ENCODE measurements at places on chromosomes 2 and 18. TPM values are rescaled to one million over a fixed set of nuclear protein-coding genes. Genes with fewer than 3 reads are reported as not detected.
A peak's percentile ranks its signal among the peaks of the same experiment; 100 is the strongest.

NEURL3 gene
- total RNA-seq, result not detected

HMSD gene
- total RNA-seq, result 3.0 TPM

TRIM54 gene
- total RNA-seq, result 3.4 TPM

- H3K4me1 ChIP-seq, result peaks cover 23% of the 10 kb centered on the region
- peaks cover 3% of the 10 kb centered on the region for H3K36me3 ChIP-seq
- no peak overlapping the region for H3K4me3 ChIP-seq
- DNase-seq, result no peak
Observed at GRCh38 chr2:48448274-48449061, 81.5 kb upstream of the STON1 start.

DNA sequence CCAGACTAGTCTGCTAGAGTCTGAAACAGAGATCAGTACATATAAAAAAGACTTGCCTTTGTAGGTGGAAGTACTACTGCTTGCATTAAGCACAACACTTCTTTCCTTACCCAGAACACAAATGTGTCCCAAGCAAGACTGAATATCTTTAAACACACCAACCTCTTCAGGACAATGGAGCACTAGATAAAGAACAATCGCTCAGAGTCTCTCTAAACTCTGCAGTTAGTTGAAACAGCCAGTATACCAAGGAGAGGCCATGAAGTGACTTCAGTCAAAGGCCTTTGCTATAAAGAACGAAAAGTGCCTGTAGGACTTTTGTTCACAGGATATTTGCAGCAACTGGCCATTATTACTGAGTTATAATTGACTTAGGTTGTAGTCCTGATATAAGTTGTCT, 9.9 kb upstream of the B4GALT6 start:
- 0 out of 2 replicates have a peak overlapping the region, but pooled peaks have one; percentile 48 for H3K27ac ChIP-seq
- peaks cover 23% of the 10 kb centered on the region for H3K4me1 ChIP-seq

- H3K4me3 ChIP-seq, result no peak overlapping the region
- H3K4me1 ChIP-seq, result peaks cover 55% of the 10 kb centered on the region
- no peak for DNase-seq
- no peaks in the 10 kb centered on the region for H3K27me3 ChIP-seq
- H3K27ac ChIP-seq, result peak overlapping the region; percentile 83
Observed at GRCh38 chr18:51655327-51655698, 457.8 kb upstream of the MEX3C start.

DOK1 gene
- 15.3 TPM for total RNA-seq

- peaks cover 46% of the 10 kb centered on the region for H3K4me1 ChIP-seq
- H3K4me3 ChIP-seq, result peak overlapping the region; percentile 71
- DNase-seq, result peak; percentile 19
- H3K36me3 ChIP-seq, result peaks cover 2% of the 10 kb centered on the region
Observed at GRCh38 chr18:11146238-11146946, 3.0 kb downstream of the PIEZO2 start.

LRRC30 gene
- not detected for total RNA-seq

DNA sequence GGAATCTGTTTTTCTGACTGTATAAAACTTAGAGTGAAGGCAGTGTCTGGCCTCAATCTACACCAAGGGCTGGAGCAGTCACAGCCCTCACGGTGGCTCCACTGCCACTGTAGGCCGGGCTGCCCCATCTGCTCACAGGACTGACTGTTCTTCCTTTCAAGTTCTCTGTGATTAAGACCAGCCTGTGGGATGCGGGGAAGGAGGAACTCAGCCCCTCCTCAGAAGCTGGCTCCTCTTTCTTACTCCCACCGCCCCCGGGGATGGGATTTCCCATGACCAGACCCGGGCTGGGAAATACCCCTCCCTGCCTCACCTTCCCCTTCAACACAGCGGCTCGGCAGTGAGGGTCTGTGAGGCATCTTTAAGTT, 106.0 kb downstream of the COPS8 start:
- H3K36me3 ChIP-seq, result peaks cover 11% of the 10 kb centered on the region
- H3K4me1 ChIP-seq, result peaks cover 15% of the 10 kb centered on the region
- no peak for DNase-seq
- H3K4me3 ChIP-seq, result no peak overlapping the region
- no peak overlapping the region for H3K27ac ChIP-seq

SLC5A7 gene
- total RNA-seq, result not detected

DAW1 gene
- 0.61 TPM for total RNA-seq

DNA sequence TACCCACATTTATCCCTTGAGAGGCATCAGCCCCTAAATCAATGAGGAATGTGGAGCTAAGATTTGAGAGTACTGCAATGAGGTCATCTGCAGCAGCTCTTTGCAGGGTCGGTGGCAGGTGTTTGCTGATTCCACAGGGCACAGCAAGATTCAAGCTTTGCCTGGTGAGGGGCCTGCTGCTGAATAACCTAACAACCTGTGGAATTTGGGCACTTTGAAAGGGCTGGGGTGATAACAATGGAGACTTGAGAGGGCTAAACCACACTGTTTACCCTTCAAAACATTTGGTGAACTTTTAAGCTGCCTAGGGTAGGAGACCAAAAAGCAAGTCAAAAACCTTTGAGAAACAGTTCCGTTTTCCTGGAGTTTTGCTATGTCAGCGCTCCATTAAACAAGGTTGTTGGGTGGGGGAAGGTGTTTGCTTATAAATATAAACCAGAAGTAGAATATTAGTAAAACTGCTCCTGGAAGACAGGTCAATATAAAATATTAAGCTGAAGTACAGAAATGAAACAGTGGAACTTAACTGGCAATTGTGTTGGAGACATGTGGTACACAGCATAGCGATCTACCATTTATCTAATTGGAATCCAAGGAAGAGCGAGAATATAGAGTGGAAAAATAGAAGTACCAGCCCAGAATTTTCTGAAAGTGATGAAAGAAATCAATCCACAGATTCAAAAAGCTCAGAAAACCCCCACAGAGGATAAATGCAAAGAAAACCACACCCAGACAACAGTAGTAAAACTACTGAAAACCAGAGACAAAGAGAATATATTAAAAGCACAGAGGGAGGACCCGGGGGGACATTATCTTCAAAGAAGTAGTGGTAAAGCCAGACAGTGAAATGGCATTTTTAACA, 15.7 kb downstream of the COPS8 start:
- no peak overlapping the region for H3K4me3 ChIP-seq
- H3K27me3 ChIP-seq, result no peaks in the 10 kb centered on the region
- peaks cover 15% of the 10 kb centered on the region for H3K4me1 ChIP-seq
- peaks cover 33% of the 10 kb centered on the region for H3K36me3 ChIP-seq
- peak; percentile 29 for DNase-seq

GRCh38 chr2:105882920-105883435, 138.3 kb downstream of the NCK2 start:
- DNase-seq, result no peak
- peaks cover 12% of the 10 kb centered on the region for H3K36me3 ChIP-seq
- H3K27ac ChIP-seq, result no peak overlapping the region
- H3K4me3 ChIP-seq, result no peak overlapping the region
- H3K4me1 ChIP-seq, result peaks cover 37% of the 10 kb centered on the region

DNA sequence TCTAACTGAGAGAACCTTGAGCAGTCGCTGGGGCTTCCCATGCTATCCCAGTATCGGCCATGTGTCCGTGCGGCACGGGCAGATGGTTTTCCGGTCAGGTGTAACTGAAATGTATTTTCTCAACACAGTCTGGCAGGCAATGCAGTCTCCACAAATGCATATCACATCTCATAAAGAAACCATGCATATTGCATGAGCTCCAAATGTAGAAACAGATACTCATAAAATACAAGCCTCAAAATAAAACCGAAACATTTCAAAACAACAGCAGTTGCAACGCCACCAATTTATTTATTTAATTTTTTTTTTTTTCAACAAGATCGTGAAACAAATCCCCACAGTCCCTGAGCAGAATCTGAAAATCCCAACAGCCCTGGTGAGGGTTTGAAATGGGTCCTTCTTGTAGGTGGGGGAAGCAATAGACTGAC, 299.4 kb downstream of the LPIN1 start:
- no peak for DNase-seq
- peaks cover 16% of the 10 kb centered on the region for H3K4me1 ChIP-seq
- H3K4me3 ChIP-seq, result no peak overlapping the region
- H3K36me3 ChIP-seq, result no peaks in the 10 kb centered on the region
- no peaks in the 10 kb centered on the region for H3K27me3 ChIP-seq
- H3K27ac ChIP-seq, result no peak overlapping the region

DNA sequence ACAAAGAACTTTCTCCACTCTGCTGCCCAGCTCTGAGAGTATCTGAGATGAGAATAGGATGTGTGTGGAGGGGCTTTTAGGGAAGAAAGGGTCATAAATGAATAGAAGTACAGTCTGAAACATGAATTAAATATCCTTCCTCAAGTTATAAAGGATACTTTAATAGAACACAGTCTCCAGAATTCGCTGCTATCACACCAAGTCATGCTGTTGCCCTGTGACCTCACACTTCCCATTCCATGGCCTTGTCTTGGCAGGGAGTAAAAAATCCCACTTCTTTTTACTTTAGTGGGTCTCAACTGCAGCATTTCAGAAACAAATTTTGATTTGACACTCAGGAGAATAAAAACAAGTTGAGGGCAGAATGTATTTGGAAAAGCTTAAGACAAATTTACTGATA, 3.8 kb upstream of the RPE start:
- no peak overlapping the region for H3K27ac ChIP-seq
- H3K36me3 ChIP-seq, result 0 out of 2 replicates have a peak, but pooled peaks cover 4% of the 10 kb centered on the region
- H3K4me3 ChIP-seq, result no peak overlapping the region
- peaks cover 14% of the 10 kb centered on the region for H3K27me3 ChIP-seq

DNA sequence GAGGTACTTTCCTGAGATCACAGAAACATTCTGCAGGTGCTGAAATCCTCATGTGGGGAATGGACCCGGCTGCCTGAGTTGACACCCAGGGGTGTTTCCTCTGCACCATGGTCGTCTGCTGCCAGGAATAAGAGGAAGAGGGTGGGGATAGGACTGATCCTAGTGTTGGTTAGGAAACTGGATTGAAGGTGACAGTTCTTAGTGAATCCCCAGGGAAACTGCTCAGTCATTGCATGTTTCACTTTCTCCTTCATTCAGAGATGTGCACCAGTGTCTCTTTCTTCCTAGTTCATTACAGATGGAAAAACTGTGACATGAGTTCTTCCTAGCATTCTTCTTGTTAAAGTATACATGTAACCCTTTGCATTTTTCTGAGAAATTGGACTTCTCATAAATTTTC, 294.3 kb downstream of the PTGR3 start:
- H3K27ac ChIP-seq, result no peak overlapping the region
- DNase-seq, result no peak
- no peak overlapping the region for H3K4me3 ChIP-seq
- H3K27me3 ChIP-seq, result no peaks in the 10 kb centered on the region
- H3K36me3 ChIP-seq, result no peaks in the 10 kb centered on the region
- peaks cover 20% of the 10 kb centered on the region for H3K4me1 ChIP-seq

TUBA4A gene
- total RNA-seq, result 58.7 TPM

GRCh38 chr18:47936952-47937351, 6.5 kb upstream of the SMAD2 start:
- H3K27ac ChIP-seq, result no peak overlapping the region
- H3K4me1 ChIP-seq, result peaks cover 19% of the 10 kb centered on the region
- no peak overlapping the region for H3K4me3 ChIP-seq
- H3K27me3 ChIP-seq, result no peaks in the 10 kb centered on the region
- no peak for DNase-seq

MSH6 gene
- total RNA-seq, result 235 TPM

ST6GAL2 gene
- total RNA-seq, result 8.6 TPM

ODC1 gene
- total RNA-seq, result 42.3 TPM

USP37 gene
- total RNA-seq, result 21.6 TPM
